CD4-positive, alpha-beta T cell (primary cell): ENCODE measurements at places on chromosomes 5 and 9. TPM values are rescaled to one million over a fixed set of nuclear protein-coding genes. Genes with fewer than 3 reads are reported as not detected.

DNA sequence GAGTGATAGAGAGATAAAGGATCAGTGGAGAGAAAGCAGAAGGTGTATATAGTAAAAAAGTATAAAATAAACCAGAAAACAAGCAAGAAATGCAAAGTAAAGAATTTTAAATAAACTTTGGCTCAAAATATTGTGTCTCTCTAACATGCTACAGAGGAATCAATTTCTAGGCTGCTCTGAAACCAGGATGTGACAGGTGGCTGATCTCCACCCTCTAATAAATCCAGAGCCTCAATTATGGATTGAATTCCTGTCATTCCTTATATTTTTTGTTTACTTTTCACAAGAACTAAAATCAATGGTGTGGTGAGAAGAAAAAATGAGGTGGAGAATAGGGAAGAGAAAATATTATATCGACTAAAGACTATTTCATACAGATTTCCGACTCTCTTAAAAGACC lies 965.1 kb upstream of the SEMA6A start:
- H3K4me3 ChIP-seq, result no peak overlapping the region
- H3K27ac ChIP-seq, result no peak overlapping the region
- H3K27me3 ChIP-seq, result no peaks in the 10 kb centered on the region

CPEB4 gene
- 19.2 TPM for total RNA-seq

DNA sequence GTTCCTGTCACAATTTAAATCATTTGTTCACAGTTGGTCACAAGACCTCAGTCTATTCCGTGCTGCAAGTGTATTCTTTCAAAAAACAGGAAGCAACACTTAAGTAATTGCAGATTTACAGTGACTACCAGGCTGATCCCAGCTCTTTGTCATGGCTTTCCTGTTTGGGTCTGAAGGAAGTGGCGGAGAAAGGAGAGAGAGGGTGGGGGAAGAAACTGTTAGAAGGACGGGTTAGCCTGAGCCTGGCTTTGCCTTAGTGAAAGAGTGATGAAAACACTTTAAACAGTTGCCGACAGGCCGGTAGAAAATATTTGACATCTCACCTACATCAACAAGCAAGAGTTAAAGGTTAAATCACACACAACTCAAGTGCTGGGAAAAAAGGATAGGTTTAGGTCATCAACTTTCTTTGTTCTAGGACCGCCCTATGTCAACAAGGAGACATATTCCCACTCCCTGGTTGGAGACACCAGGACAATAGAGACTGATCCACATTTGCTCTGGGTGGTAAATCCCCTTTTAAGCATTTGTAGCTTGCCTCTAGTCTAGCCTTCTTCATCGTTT lies 102.2 kb upstream of the DAB2 start:
- peaks cover 5% of the 10 kb centered on the region for H3K27me3 ChIP-seq
- H3K27ac ChIP-seq, result no peak overlapping the region
- H3K36me3 ChIP-seq, result no peaks in the 10 kb centered on the region

- H3K4me1 ChIP-seq, result no peaks in the 10 kb centered on the region
- H3K4me3 ChIP-seq, result no peak overlapping the region
- H3K27me3 ChIP-seq, result no peaks in the 10 kb centered on the region
- no peaks in the 10 kb centered on the region for H3K36me3 ChIP-seq
- no peak overlapping the region for H3K27ac ChIP-seq
Measured at GRCh38 chr5:169389318-169389717, 88.4 kb upstream of the SLIT3 start.

OLFML2A gene
- not detected for total RNA-seq

GRCh38 chr9:128139621-128140020 lies 9.6 kb upstream of the LCN2 start:
- H3K4me3 ChIP-seq, result no peak overlapping the region
- no peak overlapping the region for H3K27ac ChIP-seq

GRCh38 chr5:122412966-122413365 lies 100.9 kb downstream of the SNCAIP start:
- no peaks in the 10 kb centered on the region for H3K4me1 ChIP-seq
- H3K27ac ChIP-seq, result no peak overlapping the region
- H3K27me3 ChIP-seq, result no peaks in the 10 kb centered on the region
- no peak overlapping the region for H3K4me3 ChIP-seq
- no peaks in the 10 kb centered on the region for H3K36me3 ChIP-seq

IFNA6 gene
- not detected for total RNA-seq

COL5A1 gene
- 0.50 TPM for total RNA-seq

DNA sequence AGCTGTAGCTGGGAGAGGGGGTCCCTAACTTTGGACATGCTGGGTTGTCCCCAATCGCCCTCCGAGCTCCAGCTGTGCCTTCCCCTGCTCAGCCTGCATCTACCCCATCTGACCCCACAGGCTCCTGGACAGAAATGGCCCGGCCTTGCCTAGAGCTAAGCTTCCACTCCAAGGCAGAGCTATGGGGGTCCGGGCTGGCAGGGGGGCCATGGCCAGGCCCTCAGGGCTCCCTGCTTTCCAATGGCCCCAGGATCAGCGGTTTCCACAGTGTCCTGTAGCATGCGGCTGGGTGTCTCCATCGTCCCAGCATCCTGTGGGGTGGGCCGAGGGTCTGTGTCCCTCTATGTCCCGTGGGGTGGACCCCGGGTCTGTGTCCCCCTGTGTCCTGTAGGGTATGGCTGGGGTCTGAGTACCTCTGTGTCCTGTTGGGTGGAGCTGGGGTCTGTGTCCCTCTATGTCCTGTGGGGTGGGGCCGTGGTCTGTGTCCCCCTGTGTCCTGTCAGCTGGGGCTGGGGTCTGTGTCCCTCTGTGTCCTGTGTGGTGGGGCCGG lies 130.6 kb downstream of the RXRA start:
- H3K4me1 ChIP-seq, result peaks cover 26% of the 10 kb centered on the region
- H3K4me3 ChIP-seq, result peak overlapping the region; percentile 59
- no peaks in the 10 kb centered on the region for H3K36me3 ChIP-seq
- DNase-seq, result no peak
- H3K27ac ChIP-seq, result peak overlapping the region; percentile 68
- H3K27me3 ChIP-seq, result no peaks in the 10 kb centered on the region

- H3K36me3 ChIP-seq, result no peaks in the 10 kb centered on the region
- H3K27me3 ChIP-seq, result no peaks in the 10 kb centered on the region
- H3K4me1 ChIP-seq, result no peaks in the 10 kb centered on the region
- DNase-seq, result no peak
- no peak overlapping the region for H3K27ac ChIP-seq
- H3K4me3 ChIP-seq, result no peak overlapping the region
Measured at GRCh38 chr5:169248550-169248949, 52.4 kb downstream of the SLIT3 start.

DNA sequence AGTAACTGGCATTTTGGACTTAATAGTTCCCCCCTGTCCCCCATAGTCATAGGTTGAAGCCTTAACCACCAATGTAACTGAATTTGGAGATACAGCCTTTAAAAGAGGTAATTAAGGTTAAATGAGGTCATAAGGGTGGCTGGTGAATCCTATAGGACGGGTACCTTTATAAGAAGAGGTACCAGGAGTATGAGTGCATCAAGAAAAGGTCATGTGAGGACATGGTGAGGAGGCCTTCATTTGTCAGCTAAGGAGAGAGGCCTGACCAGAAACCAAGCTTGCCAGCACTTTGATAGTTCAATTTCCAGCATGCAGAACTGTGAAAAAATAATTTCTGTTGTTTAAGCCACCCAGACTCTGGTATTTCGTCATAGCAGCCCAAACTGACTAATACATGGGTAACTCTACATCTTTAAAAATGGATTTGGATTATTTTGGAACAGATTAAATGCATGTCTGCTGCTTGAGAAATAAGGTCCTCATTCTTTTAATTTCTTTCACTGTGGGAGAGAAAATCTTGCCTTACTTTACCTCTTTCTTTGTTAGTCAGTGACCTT lies 9.7 kb downstream of the RASA1 start:
- H3K27me3 ChIP-seq, result no peaks in the 10 kb centered on the region
- DNase-seq, result no peak
- H3K36me3 ChIP-seq, result no peaks in the 10 kb centered on the region
- peaks cover 21% of the 10 kb centered on the region for H3K4me1 ChIP-seq

DNA sequence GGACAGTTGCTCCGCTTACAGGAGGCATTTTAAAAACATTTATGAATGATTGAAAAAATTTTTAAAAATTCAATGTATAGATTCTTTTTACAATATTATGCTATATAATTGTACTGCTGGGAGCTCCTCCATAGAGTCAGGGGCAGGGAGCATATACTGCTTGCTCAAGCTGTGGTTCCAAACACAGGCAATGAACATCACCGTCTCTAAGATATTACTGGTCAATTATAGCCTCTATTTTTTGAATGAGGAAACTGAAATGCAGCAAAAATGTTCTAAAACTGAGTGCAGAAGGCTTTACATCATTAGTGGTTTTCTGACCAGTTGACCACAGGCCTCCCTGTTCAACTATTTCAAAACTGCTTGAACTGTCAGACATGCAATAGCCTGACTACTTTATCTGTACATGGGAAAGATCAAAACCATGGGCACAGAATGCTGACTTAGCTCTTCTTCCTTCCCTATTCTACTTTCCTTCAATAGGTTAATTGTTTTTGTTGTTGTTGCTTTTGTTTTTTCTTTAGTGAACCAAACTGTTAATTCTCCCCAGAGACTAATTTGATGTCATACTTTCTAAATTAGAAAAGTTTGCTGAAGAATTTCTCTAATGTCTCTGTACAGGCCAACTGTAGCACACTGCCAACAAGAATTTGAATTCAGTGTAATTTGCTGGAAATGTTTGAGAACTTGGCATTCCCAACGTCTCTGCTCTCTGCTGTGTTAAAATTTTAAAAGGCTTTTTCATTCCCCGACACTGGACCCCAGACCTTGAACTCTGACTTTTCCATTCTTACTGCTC lies 107.6 kb upstream of the MPDZ start:
- no peaks in the 10 kb centered on the region for H3K36me3 ChIP-seq

PSD2 gene
- total RNA-seq, result 0.08 TPM

GRCh38 chr5:54661111-54661510 lies 143.6 kb downstream of the SNX18 start:
- H3K4me3 ChIP-seq, result no peak overlapping the region
- H3K27me3 ChIP-seq, result no peaks in the 10 kb centered on the region
- H3K36me3 ChIP-seq, result no peaks in the 10 kb centered on the region
- H3K27ac ChIP-seq, result no peak overlapping the region
- DNase-seq, result no peak

- DNase-seq, result no peak
- H3K4me3 ChIP-seq, result no peak overlapping the region
- H3K27ac ChIP-seq, result no peak overlapping the region
- no peaks in the 10 kb centered on the region for H3K4me1 ChIP-seq
- H3K27me3 ChIP-seq, result peaks cover under 1% of the 10 kb centered on the region
Measured at GRCh38 chr5:139820130-139820529, 24.5 kb downstream of the PSD2 start.

DNA sequence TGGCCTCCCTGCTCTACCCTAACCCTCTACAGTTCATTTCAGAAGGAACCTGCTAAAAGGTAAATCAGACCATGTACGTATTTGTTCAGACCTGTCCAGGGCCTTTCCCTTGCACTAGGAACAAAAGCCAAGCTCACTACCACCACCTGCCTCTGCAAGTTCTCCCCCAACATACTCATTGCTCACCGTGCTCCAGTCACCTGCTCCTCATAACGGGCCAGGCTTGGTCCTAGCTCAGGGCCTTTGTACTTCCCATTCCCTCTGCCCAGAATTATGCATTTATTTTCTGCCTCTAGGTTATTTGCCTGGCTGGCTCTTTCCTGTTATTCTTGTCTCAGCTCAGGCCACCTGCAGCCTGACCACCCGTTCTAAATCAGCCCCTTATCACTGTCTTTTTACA lies 4.8 kb upstream of the FGF1 start:
- H3K27ac ChIP-seq, result no peak overlapping the region
- H3K4me3 ChIP-seq, result no peak overlapping the region

- peak overlapping the region; percentile 9 for H3K4me3 ChIP-seq
- H3K36me3 ChIP-seq, result peaks cover 7% of the 10 kb centered on the region
- peak; percentile 54 for DNase-seq
- no peak overlapping the region for H3K27ac ChIP-seq
Measured at GRCh38 chr9:112037281-112038016, 137.6 kb downstream of the SUSD1 start.

GRCh38 chr5:109630093-109630492 lies 59.6 kb upstream of the MAN2A1 start:
- peaks cover 3% of the 10 kb centered on the region for H3K27me3 ChIP-seq
- no peak overlapping the region for H3K27ac ChIP-seq
- H3K4me3 ChIP-seq, result no peak overlapping the region

DNA sequence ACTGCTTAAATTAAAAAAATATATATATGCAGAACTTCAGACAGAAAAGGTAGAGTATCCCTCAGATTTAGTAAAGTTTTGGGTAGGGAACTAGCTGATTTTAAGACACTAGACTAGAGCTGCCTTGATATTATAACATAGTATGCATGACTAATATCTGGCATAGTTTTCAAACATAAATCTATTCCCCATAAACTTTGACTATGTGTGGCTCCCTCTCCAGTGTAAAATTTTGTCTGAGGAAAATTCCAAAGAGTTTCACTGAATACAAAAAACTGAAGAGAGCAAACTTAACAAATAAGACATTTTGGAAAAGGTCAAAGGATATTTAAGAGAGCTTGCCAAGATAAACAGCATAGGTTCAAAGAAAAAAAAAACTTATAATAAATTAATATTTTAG lies 66.2 kb upstream of the ZNF462 start:
- no peaks in the 10 kb centered on the region for H3K36me3 ChIP-seq
- no peak for DNase-seq
- H3K27ac ChIP-seq, result no peak overlapping the region
- no peaks in the 10 kb centered on the region for H3K27me3 ChIP-seq
- H3K4me3 ChIP-seq, result no peak overlapping the region

GRCh38 chr9:92385953-92386352 lies 18.4 kb downstream of the OGN start:
- no peaks in the 10 kb centered on the region for H3K36me3 ChIP-seq
- no peaks in the 10 kb centered on the region for H3K27me3 ChIP-seq
- no peak overlapping the region for H3K27ac ChIP-seq
- no peak overlapping the region for H3K4me3 ChIP-seq

NRARP gene
- 0.96 TPM for total RNA-seq

IL9 gene
- not detected for total RNA-seq

GRCh38 chr9:95103871-95104580 lies 213.5 kb downstream of the FANCC start:
- no peaks in the 10 kb centered on the region for H3K27me3 ChIP-seq
- DNase-seq, result no peak
- no peaks in the 10 kb centered on the region for H3K36me3 ChIP-seq

GRCh38 chr9:70474413-70474812 lies 60.0 kb upstream of the KLF9 start:
- H3K36me3 ChIP-seq, result no peaks in the 10 kb centered on the region
- no peak overlapping the region for H3K27ac ChIP-seq
- no peaks in the 10 kb centered on the region for H3K27me3 ChIP-seq
- no peak for DNase-seq
- no peak overlapping the region for H3K4me3 ChIP-seq

- no peak overlapping the region for H3K27ac ChIP-seq
- no peak for DNase-seq
- H3K36me3 ChIP-seq, result no peaks in the 10 kb centered on the region
- H3K4me1 ChIP-seq, result no peaks in the 10 kb centered on the region
- no peaks in the 10 kb centered on the region for H3K27me3 ChIP-seq
Measured at GRCh38 chr5:82924226-82925060, 152.8 kb downstream of the TMEM167A start.
